ENCODE measurements at places on chromosomes 1 and 21.
A peak's percentile ranks its signal among the peaks of the same experiment; 100 is the strongest.

DNA sequence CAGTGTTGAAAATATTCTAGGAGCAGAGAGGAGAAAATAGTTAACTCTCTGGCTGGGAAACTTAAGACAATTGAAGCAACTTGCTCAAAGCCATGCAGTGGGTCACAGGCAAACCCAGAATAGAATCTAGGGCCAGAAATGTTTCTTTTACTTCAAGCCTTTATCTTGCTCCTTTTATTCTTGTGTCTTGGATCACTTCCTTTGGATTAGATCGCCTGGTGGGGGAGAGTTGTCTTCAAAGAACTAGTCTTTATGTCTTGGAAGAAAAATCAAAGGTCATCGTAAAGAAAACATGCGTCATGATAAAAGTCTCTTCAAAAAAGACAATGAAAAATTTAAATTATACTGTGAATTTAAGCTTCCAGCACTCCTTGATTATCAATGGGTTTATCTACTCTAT lies 493.6 kb upstream of the USP24 start:
- H3K27me3 ChIP-seq, result no peaks in the 10 kb centered on the region
- H3K36me3 ChIP-seq, result no peaks in the 10 kb centered on the region
- H3K27ac ChIP-seq, result no peak overlapping the region
- DNase-seq, result no peak
- H3K4me3 ChIP-seq, result no peak overlapping the region
- H3K4me1 ChIP-seq, result no peaks in the 10 kb centered on the region

GRCh38 chr1:19612530-19612929 lies 31.6 kb upstream of the NBL1 start:
- peaks cover 5% of the 10 kb centered on the region for H3K36me3 ChIP-seq
- H3K4me3 ChIP-seq, result no peak overlapping the region
- no peaks in the 10 kb centered on the region for H3K4me1 ChIP-seq
- no peak overlapping the region for H3K27ac ChIP-seq
- DNase-seq, result no peak

GRCh38 chr1:198276241-198276640 lies 119.4 kb downstream of the NEK7 start:
- no peaks in the 10 kb centered on the region for H3K27me3 ChIP-seq
- H3K27ac ChIP-seq, result no peak overlapping the region
- no peak for DNase-seq
- H3K4me1 ChIP-seq, result peaks cover 13% of the 10 kb centered on the region

- no peak overlapping the region for H3K4me3 ChIP-seq
- no peaks in the 10 kb centered on the region for H3K4me1 ChIP-seq
- peaks cover 4% of the 10 kb centered on the region for H3K36me3 ChIP-seq
Observed at GRCh38 chr1:243686159-243686558, 163.9 kb downstream of the AKT3 start.

DNA sequence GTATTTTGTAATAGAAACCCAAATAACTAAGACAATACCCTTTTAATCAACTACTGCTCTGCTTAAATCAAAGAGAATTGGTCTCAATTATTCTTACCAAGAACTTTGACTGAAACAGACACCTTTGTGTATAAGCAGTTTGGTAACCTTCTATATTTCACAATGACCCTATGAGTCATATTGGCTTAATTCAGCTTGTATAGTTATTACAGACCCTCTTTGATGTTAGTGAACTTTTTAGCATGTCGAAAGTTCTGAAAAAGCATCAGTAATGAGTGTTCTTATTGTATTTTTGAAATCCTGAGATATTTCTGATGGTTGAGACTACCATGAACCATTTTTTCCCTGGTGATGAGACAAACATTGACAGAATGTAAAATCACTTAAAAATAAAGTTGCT lies 43.3 kb upstream of the RABGAP1L start:
- DNase-seq, result no peak
- H3K27me3 ChIP-seq, result no peaks in the 10 kb centered on the region
- H3K4me3 ChIP-seq, result no peak overlapping the region
- peaks cover 2% of the 10 kb centered on the region for H3K4me1 ChIP-seq
- H3K36me3 ChIP-seq, result no peaks in the 10 kb centered on the region
- H3K27ac ChIP-seq, result no peak overlapping the region

- H3K4me1 ChIP-seq, result no peaks in the 10 kb centered on the region
- no peak overlapping the region for H3K4me3 ChIP-seq
- H3K27me3 ChIP-seq, result no peaks in the 10 kb centered on the region
- no peaks in the 10 kb centered on the region for H3K36me3 ChIP-seq
- no peak overlapping the region for H3K27ac ChIP-seq
- no peak for DNase-seq
Observed at GRCh38 chr1:110702260-110702659, 27.5 kb upstream of the KCNA3 start.

- H3K4me1 ChIP-seq, result peaks cover 42% of the 10 kb centered on the region
- H3K36me3 ChIP-seq, result peaks cover 12% of the 10 kb centered on the region
- no peak for DNase-seq
Observed at GRCh38 chr21:32496568-32496967, 84.1 kb downstream of the EVA1C start.

- H3K36me3 ChIP-seq, result no peaks in the 10 kb centered on the region
- H3K4me1 ChIP-seq, result no peaks in the 10 kb centered on the region
- DNase-seq, result peak; percentile 11
Observed at GRCh38 chr1:112253366-112253765, 142.6 kb upstream of the CTTNBP2NL start.

DNA sequence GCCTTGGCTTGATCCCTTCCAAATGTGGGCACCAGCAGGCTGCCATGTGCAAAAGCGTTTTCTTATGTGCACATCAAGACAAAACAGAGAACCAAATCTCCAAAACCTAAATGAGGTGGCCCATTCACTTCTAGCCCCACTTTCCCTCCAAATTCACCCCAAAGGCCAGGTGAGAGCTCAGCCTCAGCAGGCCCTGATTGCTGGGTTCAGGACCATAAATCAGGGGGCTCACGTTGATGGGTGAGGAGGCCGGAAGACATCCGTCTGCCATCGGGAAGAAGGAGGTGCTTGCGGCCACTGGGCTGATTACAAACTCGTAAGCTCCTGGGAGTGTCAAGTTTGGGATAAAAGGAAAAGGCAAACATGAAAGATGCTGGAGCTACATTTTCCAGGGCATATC lies 86.7 kb upstream of the CLDN14 start:
- DNase-seq, result no peak
- no peaks in the 10 kb centered on the region for H3K36me3 ChIP-seq
- no peak overlapping the region for H3K4me3 ChIP-seq
- no peak overlapping the region for H3K27ac ChIP-seq
- H3K4me1 ChIP-seq, result no peaks in the 10 kb centered on the region

GRCh38 chr1:58652651-58653184 lies 47.1 kb downstream of the MYSM1 start:
- DNase-seq, result no peak
- no peaks in the 10 kb centered on the region for H3K4me1 ChIP-seq
- no peaks in the 10 kb centered on the region for H3K36me3 ChIP-seq

DNA sequence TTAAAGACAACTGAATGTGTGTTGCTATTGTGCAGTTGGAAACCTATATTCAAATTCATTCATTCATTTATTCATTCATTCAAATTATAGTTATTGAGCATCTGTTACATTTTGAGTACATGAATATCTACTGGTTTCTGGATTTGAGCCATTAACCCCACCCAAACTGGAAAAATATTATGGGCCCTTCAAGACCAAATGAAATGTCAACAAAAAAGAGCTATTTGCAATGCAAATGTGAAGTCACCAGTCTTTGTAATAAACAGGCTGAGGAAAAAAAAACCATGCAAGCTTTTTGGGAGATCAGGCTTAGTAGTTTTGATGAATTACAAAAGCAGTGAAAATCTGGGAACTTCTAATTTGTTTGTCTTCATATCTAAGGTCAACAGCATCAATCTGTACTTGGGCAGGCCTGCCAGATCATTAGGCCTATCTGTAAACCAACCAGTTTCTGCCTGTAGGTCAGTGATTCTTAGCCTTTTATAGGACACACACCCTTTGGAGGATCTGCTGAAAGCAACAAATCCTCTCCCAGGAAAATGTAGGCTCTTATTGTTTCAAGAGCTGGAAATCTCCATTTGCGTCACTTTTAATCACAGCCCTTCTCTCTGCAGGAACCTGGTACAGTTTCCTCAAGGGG lies 134.7 kb downstream of the FAM78B start:
- no peak for DNase-seq
- H3K4me3 ChIP-seq, result no peak overlapping the region
- H3K27ac ChIP-seq, result no peak overlapping the region

- DNase-seq, result no peak
- no peaks in the 10 kb centered on the region for H3K4me1 ChIP-seq
- H3K36me3 ChIP-seq, result no peaks in the 10 kb centered on the region
- no peak overlapping the region for H3K27ac ChIP-seq
- no peak overlapping the region for H3K4me3 ChIP-seq
Observed at GRCh38 chr1:17516303-17517214, 22.9 kb upstream of the ARHGEF10L start.

- no peaks in the 10 kb centered on the region for H3K4me1 ChIP-seq
- no peak for DNase-seq
- no peak overlapping the region for H3K27ac ChIP-seq
- H3K36me3 ChIP-seq, result no peaks in the 10 kb centered on the region
Observed at GRCh38 chr1:224482619-224483018, 48.0 kb upstream of the WDR26 start.

- no peak for DNase-seq
- H3K27me3 ChIP-seq, result no peaks in the 10 kb centered on the region
- H3K27ac ChIP-seq, result no peak overlapping the region
Observed at GRCh38 chr1:216898801-216899200, 175.6 kb upstream of the ESRRG start.

GRCh38 chr1:213720032-213720431 lies 267.7 kb upstream of the PROX1 start:
- H3K36me3 ChIP-seq, result no peaks in the 10 kb centered on the region
- H3K27me3 ChIP-seq, result no peaks in the 10 kb centered on the region
- H3K4me1 ChIP-seq, result no peaks in the 10 kb centered on the region
- H3K4me3 ChIP-seq, result no peak overlapping the region
- H3K27ac ChIP-seq, result no peak overlapping the region

DNA sequence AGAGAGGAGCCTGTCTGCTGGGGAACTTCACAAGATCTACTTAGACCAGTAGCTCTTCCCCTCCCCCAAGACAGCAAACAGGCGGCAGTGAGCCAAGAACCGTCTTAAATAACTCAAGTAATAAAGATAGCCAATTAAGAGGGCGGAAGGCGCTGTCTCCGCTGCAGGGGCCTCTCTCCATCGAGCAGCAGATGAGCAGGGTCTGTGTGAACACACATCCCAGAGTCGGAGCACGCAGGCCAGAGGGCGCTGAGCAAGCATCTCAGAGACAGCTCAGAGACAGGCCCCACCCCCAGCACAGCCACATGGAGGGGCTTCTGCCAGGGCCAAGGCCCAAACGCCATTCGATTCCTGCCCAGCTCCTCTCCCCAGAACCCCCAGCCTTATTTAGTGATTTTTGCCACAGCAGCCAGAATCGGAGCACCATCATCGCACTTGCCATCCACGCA lies 11.1 kb downstream of the IFFO2 start:
- no peaks in the 10 kb centered on the region for H3K36me3 ChIP-seq
- no peak overlapping the region for H3K4me3 ChIP-seq
- H3K27ac ChIP-seq, result peak overlapping the region; percentile 12
- DNase-seq, result no peak

Measured in ascending aorta (tissue), 2 donors.